ENCODE measurements at places on chromosomes 6 and 20.

GRCh38 chr6:83958241-83958685 is 75.3 kb upstream of the MRAP2 start:
- no peak for DNase-seq

DNA sequence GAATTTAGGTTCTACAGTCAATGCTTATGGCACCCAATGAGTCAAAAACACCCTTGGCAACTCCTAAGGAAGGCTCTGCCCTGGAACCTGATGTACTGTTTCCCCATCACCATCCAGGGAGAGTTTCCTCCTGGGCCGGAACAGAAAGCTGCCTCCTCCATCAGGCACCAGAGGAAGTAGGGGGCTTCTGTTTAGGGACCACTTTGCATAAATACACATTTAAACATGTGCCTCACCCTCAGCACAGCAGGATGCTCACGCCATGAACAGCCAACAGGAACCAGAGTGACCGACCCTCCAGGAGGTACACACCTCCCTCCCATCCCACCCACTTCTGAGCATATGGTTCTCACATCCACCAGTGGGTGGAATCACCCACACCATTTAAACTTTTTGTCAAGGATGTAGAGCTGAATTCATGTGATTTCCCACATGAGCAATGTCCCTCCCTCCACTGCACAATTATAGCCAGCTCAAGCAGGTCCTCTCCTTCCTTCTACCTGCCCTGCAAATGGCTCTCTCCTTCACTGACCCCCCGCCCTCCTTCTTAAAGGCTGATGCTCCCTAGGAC is 14.8 kb downstream of the DDRGK1 start:
- no peak for DNase-seq

DNA sequence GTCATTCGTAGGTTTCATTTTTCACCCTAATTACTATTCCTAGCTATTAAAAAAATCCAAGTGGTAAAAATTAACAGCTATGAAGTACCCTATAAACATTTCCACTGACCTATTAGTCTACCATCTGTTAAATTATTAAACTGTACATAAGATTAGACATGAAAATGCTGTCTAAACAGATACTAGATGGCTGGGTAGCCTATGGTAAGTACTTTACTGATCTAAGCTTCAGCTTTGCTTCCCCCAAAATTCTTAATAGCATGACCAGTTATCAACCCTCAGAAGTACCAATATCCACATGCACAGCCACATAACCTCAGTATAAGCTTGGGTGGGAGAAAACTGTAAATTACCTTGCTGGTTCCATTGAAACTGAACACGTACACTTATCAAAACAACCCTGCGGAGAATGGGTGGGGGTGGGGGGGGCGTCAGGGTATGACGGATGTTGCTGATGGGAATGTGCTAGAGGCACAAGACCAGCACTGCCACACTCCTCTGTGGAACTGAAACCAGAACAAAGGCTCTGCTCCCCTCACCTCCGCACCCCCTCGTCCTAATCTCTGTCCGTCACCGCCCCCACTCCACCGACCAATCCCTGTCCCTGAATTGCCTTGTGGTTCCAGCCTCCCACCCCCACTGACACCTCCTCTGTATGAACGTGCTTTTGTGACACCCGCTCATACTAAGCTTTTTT is 45.3 kb downstream of the B4GALT5 start:
- DNase-seq = no peak

DNA sequence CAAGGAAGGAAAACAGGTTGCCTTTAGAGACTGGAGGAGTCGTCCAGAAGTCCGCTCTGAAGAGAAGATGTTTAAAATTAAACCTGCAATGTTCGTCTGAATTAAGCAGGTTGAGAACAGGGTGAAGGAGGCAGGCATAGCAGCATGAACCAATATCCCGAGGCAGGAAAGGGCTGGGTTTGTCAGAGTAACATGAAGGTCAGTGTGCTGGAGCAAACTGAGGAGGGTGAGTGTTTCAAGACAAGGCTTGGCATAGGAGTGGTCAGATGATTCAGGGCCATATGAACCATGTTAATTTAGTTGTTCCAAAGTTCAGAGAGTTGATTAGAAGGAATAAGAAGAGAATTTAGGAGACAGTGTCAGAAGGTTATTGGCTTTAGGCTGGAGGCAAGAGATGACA is 93.3 kb downstream of the UTRN start:
- no peak for DNase-seq

GRCh38 chr6:16504609-16505008 is 256.7 kb downstream of the ATXN1 start:
- no peak for DNase-seq

DNA sequence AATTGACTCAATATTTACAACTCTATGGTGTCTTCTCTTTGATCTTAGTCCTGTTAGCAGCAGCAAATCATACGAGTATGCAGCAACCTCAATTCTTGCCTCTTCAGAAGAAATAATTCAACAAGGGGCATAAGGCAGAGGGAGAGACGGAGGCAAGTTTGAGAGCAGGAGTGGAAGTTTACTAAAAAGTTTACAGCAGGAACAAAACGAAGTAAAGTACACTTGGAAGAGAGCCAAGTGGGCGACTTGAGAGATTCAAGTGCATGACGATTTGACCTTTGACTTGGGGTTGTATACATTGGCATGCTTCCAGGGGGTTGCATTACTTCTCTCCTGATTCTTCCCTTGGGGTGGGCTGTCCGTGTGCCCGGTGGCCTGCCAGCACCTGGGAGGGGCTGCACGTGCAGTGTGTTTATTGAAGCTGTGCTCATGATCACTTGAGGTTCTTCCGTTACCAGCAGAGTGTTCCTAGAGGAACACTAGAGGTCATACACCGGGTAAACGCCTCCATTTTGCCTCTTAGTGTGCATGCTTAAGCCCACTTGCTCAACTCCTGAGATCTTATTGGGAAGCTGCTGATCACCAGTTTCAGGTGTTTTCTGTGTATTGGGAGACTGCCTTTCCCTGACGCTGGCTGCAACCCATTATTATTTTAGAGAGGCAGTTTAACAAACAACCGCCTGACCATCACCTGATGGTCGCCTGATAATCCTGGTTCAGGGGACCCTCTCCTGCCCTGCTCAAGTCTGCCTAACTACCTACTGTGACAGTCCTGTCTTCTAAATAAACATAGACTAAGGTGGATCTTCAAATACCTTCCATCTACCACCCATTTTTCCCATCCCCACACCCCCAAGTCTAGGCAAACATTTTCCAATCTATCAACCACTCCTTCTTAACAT is 172.4 kb upstream of the MYLIP start:
- DNase-seq = no peak

DNA sequence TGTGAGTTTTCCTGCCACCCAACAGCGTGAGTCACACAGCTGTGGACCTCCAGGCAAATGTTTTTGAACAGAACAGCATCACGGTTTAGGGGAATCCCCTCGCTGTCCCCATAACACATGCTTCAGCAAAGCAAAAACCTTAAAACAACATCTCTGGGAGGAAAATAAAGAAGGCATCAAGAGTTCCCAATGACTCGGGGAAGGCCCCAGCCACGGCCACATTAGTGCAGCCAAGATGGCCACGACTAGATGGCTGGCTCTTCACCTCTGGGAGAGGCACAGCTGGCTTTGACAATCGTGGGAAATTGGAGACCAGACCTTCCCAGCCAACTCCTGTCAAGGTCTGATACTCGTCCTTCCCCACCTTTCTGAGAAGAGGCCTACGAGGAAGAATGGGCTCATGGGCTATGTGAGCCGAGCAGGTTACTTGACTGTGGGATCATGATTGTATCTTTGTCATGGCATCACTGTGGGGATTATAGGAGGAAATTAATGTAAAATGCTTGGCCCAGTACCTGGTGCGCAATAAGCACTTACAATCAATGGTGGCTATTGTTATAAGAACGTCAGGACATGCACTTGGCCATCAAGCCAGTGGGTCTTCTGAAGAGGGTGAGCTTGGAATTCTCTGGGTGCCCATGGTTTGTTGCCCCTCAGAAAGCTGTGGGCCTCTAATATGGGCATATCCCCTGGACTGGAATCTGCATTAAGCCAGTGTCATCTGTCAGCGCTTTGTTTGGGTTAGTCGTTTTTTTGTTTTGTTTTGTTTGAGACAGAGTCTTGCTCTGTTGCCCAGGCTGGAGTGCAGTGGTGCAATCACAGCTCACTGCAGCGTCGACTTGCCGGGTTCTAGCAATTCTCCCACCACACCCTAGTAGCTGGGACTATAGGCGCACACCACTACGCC is 43.6 kb downstream of the FGD2 start:
- DNase-seq = no peak

DNA sequence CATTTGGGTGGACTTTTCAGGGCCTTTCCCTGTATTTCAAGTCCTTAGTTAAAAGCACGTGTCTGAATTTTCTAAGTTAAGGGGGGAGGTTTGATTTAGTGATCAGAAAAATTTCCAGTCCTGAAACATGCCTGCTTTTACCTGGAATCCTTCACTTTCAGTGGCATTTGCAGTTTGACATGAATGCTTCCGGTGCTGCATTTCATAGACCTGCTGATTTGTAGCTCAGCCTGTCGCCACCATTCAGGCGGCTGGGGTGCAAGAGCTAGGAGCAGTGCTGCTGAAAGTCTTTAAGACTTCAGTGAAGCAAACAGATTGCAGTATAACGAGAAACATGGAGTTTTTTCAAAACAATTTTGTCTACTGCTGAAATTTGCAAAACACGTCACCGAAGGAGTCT is 14.0 kb downstream of the RPS6KA2 start:
- DNase-seq = no peak

DNA sequence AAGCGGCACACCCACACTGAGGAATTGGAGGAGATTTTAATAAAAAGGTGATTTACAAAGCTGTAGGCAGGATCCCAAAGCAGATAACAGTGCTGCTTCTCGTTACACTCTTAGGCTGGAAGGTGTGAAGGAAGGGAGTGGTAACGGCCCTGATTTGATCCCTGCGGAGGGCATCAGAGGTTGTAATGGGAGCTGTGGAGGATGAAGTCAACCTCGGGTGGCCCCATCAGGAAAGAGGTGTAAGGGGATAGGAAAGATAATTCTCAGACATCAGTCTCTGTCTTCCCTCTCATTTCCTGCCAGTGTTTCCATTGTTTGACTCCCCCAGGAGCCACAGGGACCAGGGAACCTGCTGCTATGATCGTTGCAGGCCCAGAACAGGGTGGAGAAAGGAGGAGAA is 245.7 kb upstream of the NOX3 start:
- no peak for DNase-seq

GRCh38 chr6:149031859-149032598 is 285.2 kb downstream of the UST start:
- no peak for DNase-seq

Measured in kidney capillary endothelial cell (primary cell).